ENCODE measurements at places on chromosomes 7 and 10. TPM values are rescaled to one million over a fixed set of nuclear protein-coding genes. Genes with fewer than 3 reads are reported as not detected.

CPEB3 gene
- total RNA-seq, result 8.8 TPM

GIMAP6 gene
- total RNA-seq, result 21.4 TPM

FAM237B gene
- not detected for total RNA-seq

PAPOLB gene
- not detected for total RNA-seq

SH2D4B gene
- not detected for total RNA-seq

- H3K36me3 ChIP-seq, result no peaks in the 10 kb centered on the region
- no peaks in the 10 kb centered on the region for H3K27me3 ChIP-seq
- H3K27ac ChIP-seq, result no peak overlapping the region
- no peak overlapping the region for H3K4me3 ChIP-seq
These were observed 175.9 kb downstream of the USP6NL start for GRCh38 chr10:11435581-11435981.

DNA sequence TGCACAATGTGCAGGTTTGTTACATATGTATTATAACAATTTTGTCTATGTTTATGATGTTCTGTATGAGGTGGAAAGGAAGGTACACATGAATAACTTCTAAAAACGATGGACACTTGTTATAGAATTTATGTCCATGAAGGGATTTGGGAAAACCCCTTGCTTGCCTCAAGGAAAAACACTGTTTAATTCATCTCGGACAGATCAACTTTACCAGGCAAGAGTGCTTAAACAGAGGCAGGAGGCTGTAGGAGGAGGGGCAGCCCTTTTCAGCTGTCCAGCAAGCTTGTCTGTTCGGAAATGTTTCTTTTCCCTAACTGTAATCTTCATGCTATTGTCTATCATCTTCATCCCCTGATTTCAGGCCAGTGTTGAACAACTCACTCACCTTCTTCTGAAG, 200.9 kb downstream of the CDC14C start:
- no peak overlapping the region for H3K27ac ChIP-seq
- no peaks in the 10 kb centered on the region for H3K27me3 ChIP-seq
- H3K4me3 ChIP-seq, result no peak overlapping the region

DNA sequence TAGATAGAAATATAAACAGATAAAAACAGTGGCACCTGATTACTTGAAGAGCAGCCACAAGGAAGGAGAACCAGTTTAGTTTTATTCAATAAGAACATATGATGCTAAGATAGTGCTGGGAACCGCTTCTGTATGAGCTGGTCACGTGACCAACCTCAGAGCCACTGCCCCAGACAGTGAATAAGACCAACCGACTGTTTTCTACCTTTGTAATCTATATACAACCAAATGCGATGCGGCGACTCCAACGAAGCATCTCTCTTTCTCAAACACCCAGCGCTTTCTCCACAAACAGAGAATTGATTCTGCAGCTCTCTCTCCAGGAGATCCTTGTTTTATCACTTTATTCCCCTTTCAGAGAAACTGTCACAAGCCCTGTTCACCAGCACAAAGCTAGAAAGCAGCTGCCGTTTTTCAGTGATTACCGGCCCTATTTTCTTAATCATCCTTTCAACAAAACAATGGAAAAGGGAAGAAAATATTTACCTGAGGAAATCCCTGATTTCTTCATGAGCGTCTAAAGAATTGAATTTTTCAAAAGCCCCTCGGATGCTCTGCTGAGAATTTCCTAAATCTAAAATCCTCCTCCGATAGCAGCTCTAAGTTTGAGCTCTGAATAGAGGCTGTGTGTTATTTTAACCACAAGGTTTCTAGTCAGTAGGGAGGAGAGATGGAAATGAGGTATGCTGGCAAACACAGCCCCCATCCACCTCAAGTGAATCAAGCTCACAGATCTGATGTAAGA, 55.7 kb upstream of the JCAD start:
- no peak for DNase-seq
- no peaks in the 10 kb centered on the region for H3K27me3 ChIP-seq
- no peak overlapping the region for H3K4me3 ChIP-seq
- H3K36me3 ChIP-seq, result no peaks in the 10 kb centered on the region

DNA sequence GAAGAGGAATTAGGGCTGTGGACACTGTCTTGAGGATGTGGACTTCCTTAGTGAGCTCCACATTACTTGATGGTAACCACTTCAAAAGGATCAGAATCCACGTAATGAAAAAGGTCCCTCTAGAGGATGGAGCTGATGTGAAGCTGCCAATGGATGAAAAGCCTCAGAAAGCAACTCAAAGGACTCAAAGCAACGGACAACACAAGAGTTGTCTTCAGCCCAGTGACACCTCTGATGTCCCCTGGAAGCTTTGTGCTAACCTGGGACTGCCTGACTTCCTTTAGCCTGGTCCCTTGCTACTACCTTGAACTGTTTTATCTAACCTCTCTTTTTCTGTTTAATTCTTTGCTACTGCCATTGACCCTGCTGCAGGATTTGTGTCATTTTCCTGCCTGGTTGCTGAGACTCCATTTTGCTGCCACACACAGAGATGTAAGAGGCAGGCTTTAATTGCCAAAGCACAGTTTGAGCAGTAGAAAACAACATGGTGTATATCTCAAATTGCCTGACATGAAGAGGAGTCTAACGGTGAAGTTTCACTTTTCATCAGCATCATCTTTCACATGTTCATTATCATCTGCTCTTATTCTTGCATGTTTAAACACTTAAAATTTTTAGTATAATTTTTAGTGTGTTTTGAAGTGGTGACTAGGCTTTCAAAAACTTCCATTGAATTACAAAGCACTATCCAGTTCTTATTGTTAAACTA, 11.1 kb upstream of the SGCE start:
- no peak overlapping the region for H3K27ac ChIP-seq
- no peaks in the 10 kb centered on the region for H3K4me1 ChIP-seq
- H3K4me3 ChIP-seq, result no peak overlapping the region
- no peak for DNase-seq
- H3K36me3 ChIP-seq, result no peaks in the 10 kb centered on the region

DNA sequence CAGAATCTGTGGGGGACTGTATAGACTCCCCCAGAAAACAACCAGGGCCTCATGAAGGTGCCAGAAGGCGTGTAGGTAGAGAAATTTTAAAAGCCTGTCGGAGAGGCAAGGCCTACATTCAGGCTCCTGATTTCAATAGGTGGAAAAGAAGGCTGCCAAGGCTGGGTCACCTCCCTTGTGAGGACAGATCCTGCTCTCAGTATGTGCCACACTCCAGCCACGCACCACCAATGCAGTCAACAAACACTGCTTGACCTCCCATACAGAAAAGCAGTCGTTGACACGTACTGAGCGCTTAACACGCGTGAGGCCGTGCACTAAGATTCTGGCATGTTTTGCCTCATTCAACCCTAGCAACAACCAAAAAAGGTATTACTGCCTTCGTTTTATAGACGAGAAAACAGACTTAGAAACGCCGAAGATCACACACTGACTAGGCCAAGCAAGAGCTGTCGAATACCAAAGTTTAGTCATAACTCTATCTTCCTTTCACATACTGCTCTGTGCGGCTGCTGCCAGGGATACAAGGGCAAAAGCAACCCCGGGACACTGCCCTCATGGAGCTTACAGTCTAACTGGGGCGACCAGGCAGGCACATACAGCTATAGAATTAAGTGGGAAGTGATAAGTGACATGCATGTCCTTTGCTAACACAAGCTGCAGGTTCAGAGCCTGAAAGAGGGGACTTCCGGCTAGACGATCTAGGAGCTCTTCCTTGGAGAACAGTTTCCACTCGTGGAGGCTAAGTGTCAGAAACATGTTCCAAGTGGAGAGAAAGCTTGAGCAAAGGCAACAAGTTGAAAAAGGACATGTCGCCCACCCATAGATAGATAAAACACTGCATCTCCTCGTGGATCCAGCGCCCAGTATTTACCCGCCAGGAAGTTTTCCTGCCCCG, 797 bp upstream of the NKX2-3 start:
- H3K27me3 ChIP-seq, result peaks cover 53% of the 10 kb centered on the region
- no peak overlapping the region for H3K4me3 ChIP-seq

DNA sequence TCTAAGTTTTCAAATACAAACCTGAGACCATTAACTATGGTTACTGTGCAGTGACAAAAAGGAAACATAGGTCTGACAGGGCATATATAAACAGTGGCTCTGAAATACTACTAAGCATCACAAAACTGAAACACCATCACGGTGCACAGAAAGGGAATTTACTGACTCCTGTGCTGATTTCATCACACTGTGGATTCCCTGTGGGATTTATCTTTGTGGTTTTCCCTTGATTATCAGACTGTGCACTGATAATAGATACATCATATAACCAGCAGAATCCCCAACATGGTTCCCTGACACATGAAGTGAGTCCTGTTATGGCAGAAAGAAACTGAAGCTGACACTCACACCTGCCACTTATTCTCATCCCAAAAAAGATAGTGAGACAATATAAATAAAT, 676.3 kb upstream of the KCND2 start:
- no peaks in the 10 kb centered on the region for H3K4me1 ChIP-seq
- no peak overlapping the region for H3K27ac ChIP-seq
- no peaks in the 10 kb centered on the region for H3K36me3 ChIP-seq
- no peak for DNase-seq
- H3K27me3 ChIP-seq, result no peaks in the 10 kb centered on the region
- H3K4me3 ChIP-seq, result no peak overlapping the region

GRCh38 chr7:134101716-134102115, 25.4 kb upstream of the LRGUK start:
- H3K4me1 ChIP-seq, result no peaks in the 10 kb centered on the region
- H3K27ac ChIP-seq, result no peak overlapping the region
- H3K4me3 ChIP-seq, result no peak overlapping the region
- DNase-seq, result no peak
- H3K27me3 ChIP-seq, result no peaks in the 10 kb centered on the region
- no peaks in the 10 kb centered on the region for H3K36me3 ChIP-seq

GRCh38 chr7:36100634-36101033, 52.4 kb upstream of the EEPD1 start:
- no peaks in the 10 kb centered on the region for H3K4me1 ChIP-seq
- no peak overlapping the region for H3K4me3 ChIP-seq
- H3K27ac ChIP-seq, result no peak overlapping the region
- H3K27me3 ChIP-seq, result no peaks in the 10 kb centered on the region

DNA sequence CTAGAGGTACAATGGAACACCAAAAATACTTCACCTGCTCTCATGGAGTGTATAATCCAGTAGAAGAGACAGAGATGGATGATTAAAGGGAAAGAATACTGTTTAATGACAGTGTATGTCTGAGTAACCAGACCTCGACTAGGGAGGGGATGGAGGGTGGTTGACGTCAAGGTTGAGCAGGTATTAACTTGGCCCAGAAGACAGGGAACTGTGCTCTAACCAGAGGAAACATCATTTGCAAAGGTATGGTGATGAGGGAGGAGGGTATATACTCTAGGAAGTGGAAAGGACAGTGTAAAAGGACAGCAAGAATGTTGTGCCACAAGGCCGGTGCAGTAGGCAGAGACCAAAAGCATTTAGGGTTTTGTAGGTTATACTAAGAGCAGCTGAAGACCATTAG, 2.9 kb downstream of the MIOS start:
- peaks cover 43% of the 10 kb centered on the region for H3K4me1 ChIP-seq
- DNase-seq, result no peak
- H3K36me3 ChIP-seq, result peaks cover 5% of the 10 kb centered on the region
- H3K27me3 ChIP-seq, result no peaks in the 10 kb centered on the region
- H3K4me3 ChIP-seq, result no peak overlapping the region
